ENCODE measurements at places on chromosomes 16 and 17.

DNA sequence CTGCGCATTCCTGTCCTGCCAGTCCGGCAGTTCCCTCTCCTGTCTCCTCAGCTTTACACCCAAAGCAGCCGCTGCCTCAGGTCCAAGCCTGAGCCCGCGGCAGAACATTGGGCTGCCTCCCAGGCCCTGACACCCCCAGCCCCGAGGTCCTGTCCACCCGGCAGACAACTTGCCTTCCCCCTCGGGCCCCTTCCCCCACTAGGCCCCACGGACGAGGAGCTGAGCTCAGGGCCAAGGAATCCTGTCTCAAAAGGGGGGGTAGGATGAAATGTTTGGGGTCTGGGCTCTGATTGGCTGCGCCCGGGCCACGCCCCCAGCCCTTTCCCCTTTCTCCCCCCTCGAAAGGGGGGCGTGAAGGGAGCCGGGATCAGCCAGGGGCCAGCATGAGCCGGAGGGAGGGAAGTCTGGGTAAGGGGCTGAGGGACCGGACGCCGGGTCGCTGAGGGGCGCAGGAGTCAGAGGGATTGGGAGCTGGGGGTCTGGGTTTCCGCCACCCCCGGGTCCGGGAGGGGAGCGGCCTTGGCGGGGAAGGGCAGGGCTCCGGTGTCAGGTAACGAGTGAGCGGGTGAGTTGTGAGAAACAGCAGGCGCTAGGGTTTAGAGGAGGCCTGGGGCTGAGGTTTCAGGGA lies at the start of gene CTF1:
TSS of gene CTF1 (plus strand) at position 354 of the 628 bp plus-strand sequence. CDS start at position 384, 30 bp downstream.
- peak; percentile 36 for DNase-seq

GRCh38 chr16:50263060-50263909 lies 3.1 kb upstream of the ADCY7 start:
- no peak for DNase-seq

- DNase-seq = no peak
Observed at GRCh38 chr16:88872650-88873331, 6.3 kb upstream of the PABPN1L start.

DNA sequence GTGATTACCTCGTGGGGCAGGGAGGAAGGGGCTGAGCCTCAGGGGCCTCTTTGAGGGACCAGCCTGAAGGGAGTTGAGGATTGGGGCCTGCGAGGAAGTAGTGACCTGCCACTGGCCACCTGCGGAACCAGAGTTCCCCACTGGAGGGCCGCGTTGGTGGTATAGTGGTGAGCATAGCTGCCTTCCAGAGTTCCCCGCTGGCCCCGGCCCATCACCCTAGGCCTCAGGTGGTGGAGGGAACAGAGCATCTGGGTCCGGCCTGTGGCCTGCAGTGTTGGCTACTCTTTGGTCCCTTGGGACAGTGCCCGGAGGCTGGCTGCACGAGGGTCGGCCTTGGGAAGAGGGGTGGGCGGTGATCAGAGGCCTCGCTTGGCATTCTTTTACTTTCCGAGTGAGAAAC lies 20.5 kb downstream of the MGAT5B start:
- no peak for DNase-seq

GRCh38 chr16:85686912-85687591 lies 1.7 kb downstream of the GINS2 start:
- no peak for DNase-seq

- DNase-seq = no peak
Observed at GRCh38 chr17:76996741-76997694, 128.8 kb downstream of the MGAT5B start.

- DNase-seq = peak; percentile 37
Observed at GRCh38 chr17:28497931-28498330, 8.2 kb upstream of the FOXN1 start.

Data from NCI-H2029 (cell line).